ENCODE measurements at places on chromosomes 16 and 17.

GRCh38 chr17:39126436-39126835 is 25.0 kb downstream of the PLXDC1 start:
- DNase-seq, result no peak

DNA sequence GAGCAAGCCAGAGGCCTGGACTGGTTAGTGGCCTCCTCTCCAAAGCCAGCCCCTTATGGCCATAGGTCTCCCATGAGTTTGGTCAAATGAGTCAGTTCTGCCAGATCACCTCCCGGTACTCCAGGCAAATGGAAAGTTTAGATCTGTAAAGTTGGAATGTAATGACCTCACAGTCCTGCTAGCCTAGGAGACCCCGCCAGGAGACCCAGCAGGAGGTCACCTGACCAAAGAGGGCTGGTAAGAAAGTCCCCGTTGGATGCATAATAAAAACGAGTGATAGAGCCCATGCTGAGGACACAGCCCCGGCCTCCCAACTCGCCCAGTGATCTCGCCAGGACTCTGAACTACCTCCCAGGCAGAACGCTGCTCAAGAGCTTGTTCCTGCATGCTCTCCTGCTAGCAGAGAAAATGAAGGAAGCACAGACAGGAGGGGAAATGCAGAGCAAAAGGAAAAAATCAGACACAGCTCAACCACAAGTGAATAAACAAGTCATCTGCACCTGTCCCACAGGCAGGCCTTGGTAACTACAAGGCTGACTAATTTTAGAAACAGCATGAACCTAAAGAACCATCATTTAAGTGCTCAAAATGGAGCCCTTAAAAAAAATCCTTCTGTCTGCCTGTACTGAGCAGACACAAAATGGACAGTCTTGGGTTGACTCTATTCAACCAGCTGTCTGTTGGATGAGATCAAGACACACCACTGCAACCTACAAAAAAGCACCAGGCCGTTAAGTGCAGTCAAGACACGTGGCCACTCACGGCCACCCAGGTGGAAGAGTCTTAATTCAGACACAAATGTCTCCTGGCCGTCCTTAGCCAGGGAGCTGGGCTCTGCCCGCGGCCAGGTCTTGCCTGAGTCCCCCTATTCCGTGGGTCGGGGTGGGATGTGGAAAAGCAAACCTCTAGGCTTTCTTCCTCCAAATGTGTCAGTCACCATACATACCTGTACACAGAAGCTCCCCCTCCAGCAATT is 9.2 kb downstream of the CDIP1 start:
- DNase-seq, result no peak

- DNase-seq, result no peak
Observed at GRCh38 chr17:20281860-20282259, 185.5 kb downstream of the LGALS9B start.

DNA sequence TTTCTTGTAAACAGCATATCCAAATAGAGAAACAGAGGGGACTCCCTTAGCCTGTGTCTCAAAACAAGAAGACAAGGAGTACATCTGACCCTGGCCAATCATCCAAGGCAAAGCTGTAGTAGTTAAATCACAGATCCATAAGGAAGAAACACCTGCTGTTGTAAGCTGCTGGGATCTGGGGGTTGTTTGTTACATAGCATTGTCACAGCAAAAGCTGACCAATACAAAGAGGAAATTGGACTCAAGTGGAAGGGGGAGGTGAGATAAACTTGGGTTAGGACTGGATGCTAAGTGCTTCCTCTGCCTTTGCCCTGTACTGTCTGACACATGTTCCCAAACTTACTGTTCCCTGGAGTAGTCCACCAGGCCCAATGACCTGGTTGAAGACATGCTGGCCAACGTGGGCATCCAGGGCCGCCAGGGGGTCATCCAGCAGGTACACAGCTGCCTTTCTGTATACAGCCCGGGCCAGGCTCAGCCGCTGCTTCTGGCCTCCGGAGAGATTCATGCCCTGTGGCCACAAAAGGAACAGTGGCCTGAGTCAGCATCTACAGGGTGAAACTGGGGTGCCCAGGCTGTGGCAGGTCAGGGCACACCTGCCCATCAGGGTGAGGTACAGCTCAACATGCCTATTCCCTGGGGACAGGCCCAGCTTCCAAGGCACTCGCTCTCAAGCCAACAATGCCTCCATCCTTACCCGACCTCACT is 44.7 kb downstream of the ABCC6 start:
- DNase-seq, result no peak
